ENCODE measurements at places on chromosomes 4 and X.

DNA sequence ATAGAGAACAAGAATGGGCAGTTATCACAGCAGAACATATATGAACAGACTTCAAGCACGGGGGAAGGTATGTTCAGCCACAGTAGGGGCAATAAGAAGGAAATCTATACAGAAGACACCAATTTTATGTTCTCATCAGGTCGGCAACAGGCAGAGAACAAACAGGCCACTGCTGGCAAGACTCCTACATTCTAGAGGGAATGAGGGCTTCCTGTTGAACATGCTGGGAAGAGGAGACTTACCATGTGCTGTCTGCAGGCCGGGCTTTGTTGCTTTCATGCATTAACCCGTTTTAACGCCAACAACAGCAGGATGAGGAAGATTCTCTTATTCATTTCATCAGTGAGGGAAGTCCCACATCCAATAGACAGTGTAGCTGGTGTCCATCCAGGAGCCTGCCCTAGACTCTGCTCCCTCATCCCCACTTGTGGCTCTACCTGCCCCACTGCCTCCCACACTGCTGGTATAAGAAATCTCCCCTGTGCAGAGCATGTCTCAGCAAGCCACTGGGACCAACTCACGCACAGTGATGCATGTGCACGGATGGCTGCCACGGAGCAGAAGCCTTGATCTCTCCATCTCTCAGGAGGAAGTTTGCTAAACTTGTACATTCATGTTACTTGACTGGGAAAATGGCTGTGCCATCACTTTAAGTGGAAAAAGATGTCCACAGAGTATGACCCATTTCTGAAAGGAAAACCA is 84.5 kb downstream of the ACOX3 start:
- no peak for DNase-seq

DNA sequence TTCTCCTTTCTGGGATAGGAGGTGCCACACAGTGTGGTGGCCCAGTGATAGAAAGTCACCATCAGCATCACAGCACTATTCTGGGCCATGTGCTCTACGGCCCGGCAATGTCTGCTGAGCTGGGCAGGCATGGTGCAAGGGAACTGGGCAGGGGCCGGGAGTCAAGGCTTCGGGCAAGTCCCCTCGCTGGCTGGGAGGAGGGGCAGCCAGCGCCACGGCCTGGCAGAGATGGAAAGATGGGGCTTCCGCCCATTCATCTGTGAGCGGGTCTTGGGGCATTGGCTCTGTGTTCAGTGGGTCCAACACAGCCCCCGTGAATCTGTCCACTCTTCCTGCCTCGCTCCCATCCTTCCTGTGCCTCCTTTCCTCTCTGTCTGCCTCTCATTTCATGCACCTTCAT is 7.1 kb upstream of the ATP2B3 start:
- DNase-seq, result no peak

- no peak for DNase-seq
These were observed 150.7 kb downstream of the DEFB131A start for GRCh38 chr4:9594948-9595347.

- no peak for DNase-seq
These were observed 121.5 kb downstream of the REELD1 start for GRCh38 chr4:146335763-146336409.

DNA sequence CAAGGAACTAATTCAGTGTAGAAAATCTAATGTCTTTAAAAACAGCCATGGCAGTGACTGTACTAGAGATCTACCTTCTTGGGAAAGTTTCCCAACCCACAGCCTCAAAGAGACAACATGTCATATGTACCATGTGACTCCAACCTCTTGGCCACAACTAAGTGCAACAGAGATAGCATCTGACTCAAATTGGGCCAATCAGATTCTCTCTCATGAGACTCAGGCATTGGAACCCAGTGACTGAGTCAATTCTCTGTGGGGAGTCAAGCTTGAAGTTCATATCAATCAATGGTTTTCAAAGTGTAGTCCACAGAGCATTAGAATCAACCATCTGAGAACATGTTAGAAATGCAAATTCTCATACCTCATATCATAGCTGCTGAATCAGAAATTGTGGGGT is 123.3 kb downstream of the MBNL3 start:
- no peak for DNase-seq

- DNase-seq, result peak; percentile 43
These were observed 12.5 kb upstream of the MAB21L2 start for GRCh38 chr4:150569384-150569987.

DNA sequence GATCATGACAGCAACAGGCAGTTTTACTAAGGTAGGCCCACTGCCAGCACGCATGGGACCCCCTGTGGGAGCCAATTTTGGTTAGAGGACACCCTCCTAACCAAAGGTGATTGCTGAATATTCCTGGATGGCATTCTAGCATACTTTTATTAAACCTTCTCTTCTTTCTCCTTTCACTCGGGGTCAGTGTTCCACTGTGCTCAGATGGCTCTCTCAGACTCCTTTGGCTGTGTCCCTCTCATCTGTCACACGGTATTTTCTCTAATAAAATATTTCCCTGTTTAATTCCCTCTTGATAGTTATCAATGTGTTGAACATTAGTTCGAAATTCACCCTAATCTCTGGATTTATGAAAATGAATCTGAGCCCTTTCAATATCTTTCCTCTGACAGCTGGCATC is 1315.3 kb downstream of the FSTL5 start:
- no peak for DNase-seq

- DNase-seq, result no peak
These were observed 212.5 kb upstream of the ZIC3 start for GRCh38 chrX:137353404-137353803.

DNA sequence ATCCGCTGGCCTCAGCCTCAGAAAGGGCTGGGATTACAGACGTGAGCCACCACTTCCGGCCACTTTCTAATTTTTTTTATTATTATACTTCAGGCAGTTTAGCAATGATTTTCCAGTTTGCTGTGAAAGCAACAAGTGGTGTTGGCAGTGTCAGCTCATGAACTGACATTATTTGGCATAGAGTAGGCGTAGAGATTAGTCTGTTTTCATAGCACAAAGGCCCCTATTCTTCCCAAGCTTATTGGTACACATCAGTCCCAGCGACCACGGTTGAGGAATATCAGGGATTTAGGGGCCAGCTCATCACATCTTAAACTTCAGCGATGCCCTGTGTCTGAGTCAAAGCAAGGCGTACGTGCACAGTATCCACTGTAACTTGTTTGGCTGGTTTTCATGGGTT is 53.0 kb upstream of the RASSF6 start:
- no peak for DNase-seq

DNA sequence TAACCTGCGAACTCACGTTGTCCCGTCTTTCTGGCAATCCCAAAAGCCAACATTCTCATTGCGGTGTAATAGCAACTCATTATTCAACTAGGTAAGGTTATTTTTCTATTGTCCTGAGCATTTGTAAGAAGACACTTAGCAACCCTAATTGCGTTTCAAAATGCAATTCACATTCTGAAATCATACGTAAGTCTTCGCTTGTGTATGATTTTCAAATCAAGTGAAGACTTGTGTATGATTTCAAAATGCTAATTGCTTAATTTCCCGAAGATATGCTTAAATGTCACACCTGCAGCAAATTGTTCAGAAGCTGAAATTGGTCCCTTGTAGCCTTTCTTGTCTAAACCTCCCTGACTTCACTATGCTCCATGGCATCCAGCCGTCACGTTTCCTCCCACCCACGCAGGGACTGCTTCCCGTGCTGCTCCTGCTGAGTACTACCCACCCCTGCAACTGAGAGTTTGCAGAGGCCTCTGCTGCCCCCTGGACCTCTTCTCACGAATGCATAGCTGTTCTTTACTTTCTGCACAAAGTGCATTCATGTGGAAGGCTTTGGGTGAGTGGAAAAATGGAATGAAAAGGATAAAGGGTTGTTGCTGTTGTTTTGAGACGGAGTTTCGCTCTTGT is 40.8 kb upstream of the CLDN24 start:
- no peak for DNase-seq

DNA sequence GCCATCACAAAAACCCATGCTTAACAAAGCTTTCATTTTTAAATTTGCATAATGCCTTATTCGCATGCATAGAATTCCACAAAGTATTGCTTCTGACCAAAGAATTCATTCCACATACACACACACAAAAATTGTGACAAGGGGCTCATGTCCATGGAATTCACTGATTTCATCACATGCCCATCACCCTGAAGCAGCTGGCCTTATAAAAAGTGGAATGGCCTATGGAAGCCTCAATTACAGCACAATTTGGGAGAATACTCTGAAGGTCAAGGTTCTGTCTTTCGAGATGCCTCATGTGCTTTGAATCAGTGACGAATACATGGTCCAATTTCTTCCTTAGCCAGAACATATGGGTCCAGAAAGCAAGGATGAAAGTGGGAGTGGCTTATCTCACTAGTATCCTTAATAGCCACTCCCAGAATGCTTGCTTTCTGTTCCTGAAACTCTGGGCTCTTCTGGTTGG is 165.7 kb downstream of the KDR start:
- peak; percentile 26 for DNase-seq

DNA sequence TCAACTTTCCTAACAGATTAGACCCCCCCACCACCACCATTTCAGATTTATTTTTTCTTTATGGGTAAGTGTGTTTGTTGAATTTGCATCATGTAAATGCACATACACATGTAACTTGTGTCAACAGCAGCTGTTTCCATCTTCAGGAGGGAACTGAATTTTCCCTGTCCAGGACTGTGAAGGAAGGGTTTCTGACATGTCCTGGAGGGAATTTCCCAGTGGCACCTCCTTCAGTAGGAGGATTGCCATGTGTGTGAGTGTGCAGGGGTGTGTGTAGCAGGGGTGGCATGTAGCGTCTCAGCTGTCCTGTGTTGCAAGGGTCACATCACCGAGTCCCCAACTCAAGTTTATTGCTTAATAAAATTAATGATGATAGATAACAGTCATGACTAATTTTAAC is 19.7 kb downstream of the HERC6 start:
- DNase-seq, result no peak

DNA sequence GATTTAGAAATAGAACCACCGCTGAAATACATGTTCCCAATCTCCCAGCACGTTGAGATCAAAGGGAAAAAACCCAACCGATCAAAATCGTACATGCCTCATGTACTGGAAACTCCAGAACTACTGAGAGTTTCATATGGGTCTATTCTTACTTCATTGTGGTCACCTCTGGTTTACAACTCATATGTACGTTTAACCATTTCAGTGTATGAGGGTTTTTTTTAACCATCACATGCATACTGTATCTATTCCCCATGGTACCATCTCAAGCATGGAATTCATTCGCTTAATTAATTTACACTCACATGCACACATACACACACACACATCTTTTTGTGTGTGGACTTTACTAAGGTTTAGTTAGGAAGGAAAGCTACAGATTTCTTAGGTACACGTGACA is 46.0 kb upstream of the CLNK start:
- no peak for DNase-seq

DNA sequence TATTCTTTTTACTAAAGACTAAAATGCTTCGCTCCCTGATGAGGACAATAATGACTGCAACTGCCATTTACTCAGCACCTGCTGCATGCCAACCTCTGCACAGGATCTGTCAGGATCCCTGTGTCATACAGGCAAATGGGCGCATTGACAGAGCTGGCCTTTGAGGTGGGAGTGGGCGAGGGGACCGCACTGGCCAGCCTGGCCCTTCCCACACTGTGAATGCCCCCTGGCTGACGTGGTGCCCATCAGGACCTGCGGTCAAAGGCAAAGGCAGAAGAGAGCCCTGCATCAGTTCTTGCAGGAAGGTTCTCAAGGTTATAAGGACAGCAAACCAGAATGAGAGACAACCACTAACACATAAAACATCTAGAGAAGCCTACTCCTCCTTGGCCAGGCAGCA is 67.9 kb downstream of the HAUS3 start:
- no peak for DNase-seq

GRCh38 chr4:8045909-8046308 is 106.2 kb upstream of the AFAP1 start:
- DNase-seq, result no peak
